ENCODE measurements at places on chromosomes 1 and 21.

- DNase-seq, result no peak
Measured at GRCh38 chr1:21705303-21705980, 36.3 kb upstream of the RAP1GAP start.

DNA sequence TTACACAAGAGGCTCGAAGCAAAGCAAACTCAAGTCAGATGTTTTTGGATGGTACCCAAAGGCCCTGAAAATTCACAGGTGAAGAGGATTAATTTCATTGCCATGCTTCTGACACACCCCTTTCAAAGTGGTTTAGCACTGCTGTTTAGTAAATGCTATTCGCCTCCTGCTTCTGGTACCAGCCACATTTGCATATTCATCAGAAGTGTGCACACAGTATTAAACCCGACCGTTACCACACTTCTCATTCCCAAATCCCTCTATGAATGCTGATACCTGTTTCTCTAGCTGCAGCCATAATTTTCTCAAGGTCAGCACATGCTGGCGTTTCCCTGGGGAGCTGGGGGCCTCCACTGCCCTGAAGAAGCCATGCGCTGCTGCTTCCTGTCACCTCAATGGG lies 179.8 kb upstream of the DAB1 start:
- no peak for DNase-seq

DNA sequence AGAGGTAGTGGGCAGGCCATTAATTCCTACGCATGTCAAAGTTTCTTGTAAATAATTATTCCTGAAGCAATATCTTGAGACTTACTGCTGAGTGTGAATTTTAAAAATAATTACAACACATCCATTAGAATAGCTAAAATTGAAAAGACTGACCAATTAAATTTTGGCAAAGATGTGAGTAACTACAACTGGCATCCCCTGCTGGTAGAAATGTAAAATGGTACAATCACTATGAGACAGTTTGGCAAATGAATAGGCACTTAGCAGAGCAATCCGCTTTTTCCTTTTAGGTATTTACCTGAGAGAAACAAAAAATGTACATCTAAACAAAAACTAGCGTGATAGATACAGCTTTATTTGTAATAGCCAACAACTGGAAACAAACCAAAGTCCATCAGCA lies 798.9 kb downstream of the BRINP3 start:
- DNase-seq, result no peak

- no peak for DNase-seq
Measured at GRCh38 chr1:3864884-3865283, 7.6 kb downstream of the DFFB start.

DNA sequence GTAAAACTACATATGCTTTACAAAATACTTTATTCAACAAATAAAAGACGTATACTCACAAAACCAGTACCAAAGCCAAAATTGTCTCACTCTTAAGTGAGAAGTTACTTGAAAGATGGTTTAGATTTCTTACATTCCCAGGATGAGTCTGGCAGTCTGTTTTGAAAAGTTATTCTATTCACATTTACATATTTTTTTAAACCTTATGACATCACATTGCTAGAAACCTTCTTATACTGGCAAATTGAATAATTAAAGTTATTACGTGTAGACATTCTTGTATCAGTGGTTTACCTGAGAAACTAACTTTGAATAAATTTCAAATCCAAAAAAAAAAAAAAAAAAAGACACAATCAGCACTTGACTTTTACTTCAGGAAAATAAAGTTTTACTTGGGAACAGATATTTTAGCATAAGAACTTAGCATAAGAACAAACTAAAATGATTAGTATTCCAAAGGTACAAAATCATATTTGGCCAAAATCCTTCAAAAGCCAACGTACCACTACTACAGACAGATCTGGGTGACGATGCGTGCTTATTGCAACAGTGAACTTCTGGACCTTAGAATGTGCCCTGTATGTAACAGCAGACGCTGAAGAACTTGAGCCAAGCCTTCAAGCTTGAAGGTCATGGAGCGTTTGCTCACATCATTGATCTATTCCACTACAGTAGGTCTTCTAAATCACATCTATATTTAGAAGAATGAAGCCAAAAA lies 2.5 kb downstream of the CDC42BPA start:
- peak; percentile 86 for DNase-seq

DNA sequence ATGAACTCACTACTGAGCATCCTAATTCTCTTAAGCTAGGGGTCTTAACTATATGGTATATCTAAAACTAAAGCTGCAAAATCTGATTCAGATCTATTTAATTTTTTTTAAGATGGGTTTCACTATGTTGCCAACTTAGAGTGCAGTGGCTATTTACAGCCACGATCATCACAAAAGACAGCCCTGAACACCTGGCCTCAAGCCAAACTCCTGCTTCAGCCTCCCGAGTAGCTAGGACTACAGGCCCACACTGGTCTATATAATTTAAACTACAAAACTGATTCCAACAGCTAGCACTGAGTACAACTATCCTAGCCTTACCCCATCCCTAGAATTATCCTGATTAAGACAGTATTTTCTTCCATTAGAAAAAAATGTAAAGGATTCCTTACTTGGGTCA lies 37.1 kb downstream of the EIF4G3 start:
- DNase-seq, result no peak

DNA sequence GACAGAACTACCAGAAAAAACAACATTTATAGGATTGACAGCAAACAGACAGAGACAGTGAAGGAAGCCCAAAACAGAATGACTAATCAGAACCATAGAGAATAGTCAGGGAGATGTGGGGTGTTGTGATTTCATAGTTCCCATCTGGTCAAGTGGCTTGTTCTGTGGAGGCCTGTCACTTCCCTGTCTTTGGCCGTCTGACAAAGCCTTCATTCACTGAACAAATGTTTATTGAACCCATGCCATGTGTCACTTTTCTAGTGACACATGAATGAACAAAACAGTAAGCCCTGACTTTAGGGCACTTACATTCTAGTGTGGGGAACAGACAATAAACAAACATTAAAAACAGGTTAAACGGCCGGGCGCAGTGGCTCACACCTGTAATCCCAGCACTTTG lies 3.2 kb upstream of the SRRM1 start:
- no peak for DNase-seq

GRCh38 chr21:43959231-43960116 lies 52.6 kb upstream of the TRAPPC10 start:
- no peak for DNase-seq

GRCh38 chr1:94962409-94963265 lies 35.7 kb upstream of the CNN3 start:
- DNase-seq, result peak; percentile 81

GRCh38 chr1:67534627-67535065 lies 104.4 kb upstream of the SERBP1 start:
- DNase-seq, result no peak

GRCh38 chr1:194734970-194735369 lies 1548.6 kb upstream of the B3GALT2 start:
- DNase-seq, result no peak

GRCh38 chr1:20484519-20485462 lies 1.2 kb downstream of the CAMK2N1 start:
- no peak for DNase-seq

DNA sequence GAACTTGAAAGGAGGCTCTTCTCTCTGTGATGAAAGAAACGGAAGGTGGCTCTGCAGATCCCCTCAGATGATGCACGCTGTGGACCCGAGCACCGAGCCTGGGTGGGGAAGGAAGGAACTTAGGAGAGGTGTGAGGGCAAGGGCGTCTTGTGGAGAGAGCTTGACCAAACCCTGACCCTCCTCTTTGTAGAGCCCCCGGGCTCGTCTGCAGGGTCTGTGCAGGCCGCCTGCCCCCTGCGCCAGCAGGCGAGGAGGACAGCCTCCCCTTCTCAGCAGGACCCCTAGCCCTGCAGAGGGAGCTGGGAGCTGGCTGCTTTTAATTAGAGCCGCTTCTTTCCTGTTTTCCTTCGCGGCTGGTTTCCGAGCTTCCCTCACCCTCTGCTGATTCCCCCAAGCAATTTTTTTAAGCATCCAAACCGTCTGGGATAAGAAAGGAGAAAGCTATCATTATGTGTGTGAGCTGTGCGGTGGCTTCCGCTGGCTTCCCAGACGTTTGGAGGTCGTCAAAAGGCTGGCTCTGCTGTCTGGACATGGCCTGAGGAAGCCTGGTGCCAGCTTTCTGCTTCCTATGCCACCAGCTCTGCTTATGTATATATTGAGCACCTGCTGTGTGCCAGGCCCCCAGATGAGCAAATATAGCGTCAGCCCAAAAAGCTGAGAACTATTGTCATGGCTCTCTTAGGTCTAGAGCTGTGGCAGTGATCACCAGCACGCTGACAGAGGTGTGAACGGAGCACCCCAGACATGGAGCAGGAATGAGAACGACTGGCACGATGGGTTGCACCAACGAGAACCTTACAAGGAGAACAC lies 160.2 kb upstream of the IRF2BP2 start:
- no peak for DNase-seq

DNA sequence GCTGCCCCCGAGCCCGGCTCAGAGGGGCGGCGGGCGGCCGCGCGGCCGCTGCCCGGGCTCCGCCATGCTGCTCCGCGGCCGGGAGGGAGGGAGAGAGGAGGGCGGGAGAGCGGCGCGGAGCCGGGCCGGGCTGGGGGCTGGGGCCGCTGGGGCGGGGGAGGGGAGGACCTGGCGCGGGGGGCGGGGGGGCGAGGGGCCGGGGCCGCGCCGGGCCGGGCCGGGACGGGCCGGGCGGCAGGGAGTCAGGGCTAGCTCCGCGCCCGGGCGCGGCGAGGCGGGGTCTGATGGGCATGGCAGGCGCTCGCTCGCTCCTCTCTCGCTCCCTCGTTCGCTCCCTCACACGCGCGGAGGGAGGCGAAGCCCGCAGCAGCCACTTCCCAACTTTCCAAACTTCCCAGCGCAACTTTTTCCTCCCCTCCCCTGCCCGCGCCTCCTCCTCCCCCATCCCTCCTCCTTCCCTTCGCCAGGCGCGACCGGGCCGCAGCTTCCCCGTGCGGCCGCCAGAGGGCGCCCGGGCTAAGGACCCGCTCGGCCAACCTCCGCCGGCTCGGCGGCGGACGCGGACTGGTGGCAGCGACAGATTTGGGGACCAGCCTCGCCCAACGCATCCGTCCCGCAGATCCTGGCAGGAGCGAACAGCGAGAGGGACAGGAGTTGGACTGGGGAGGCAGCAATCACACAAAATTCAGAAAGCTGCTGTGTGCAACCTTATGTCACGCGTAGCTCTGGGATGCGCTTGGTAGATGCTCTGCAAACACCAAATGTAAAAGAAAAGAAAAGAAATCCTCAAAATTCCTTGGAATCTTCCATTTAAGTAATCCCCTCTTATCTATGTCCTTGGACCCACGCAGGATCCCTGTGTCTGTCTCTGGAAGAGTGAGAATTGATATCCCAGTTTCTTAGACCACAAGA lies at the start of gene TRABD2B:
TSS of gene TRABD2B (minus strand) at position 97 of the 912 bp plus-strand sequence.
- peak; percentile 9 for DNase-seq

DNA sequence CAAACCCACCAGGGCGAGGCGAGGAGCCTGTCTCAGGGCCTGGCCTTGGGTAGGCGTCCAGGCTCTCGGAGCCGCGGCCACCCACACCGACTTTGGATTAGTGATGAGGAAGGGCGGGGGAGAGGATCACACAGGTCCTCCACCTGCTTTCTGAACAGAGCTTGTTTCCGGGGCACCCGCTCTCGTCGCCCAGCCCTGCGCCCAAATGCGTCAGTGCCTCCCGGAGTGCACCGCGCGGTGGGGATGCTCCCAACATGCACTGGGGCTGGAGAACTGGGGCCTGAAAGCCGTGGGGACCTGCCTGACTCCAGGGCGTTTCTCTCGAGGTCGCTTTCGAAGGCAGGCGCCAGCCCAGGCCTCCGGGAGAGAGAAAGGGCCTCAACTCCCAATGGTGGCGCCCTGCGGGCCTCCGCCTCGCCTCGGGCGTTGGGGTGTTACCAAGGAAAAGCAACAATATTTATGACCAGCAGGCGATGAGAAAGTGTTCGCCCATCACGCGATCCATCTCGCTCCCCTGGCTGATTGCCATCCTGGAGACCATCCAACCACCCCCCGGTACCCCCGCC lies 8.9 kb upstream of the LHX8 start:
- no peak for DNase-seq

DNA sequence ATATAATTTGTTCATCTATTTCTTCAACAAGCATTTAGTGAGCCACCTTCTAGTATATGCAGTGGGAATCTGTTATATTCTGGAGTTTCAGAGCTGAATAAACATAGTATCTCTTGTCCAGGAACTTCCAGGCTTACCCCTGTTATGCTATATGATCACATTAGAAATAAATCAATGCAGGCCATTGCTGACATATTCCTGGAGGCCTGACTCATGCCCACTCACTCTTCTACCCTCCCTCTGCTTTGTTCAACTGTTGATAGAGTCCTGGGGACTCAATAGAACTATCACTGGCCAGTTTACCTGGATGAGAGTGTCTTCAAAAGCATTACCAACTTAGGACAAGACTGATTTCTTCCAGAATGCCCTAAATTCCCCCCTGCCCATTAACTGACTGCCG lies 29.3 kb upstream of the SRSF10 start:
- no peak for DNase-seq
